ENCODE measurements at places on chromosomes 7 and 10.

DNA sequence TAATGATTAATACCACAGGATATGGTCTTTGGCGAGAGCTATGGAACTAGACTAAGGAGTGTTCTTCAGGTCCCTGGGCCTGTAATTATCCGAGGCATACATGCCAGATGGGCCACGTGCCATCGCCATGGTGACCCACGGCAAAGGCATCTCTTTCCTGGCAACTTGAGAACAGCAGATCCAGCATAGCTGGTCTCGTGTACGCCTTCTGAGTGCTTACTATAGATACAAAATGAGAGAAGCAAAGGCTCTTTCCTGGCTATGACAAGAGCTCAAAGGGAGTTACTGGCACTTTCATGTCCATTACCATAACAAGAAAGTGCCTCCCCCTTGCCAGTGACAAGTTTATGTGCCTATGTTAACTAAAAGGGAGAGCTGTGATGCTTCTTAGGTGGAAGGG lies 26.0 kb upstream of the GLI3 start:
- DNase-seq: no peak

- no peak for DNase-seq
These were observed 45.0 kb upstream of the TSPAN13 start for GRCh38 chr7:16708511-16708910.

GRCh38 chr7:70405241-70405640 lies 726.7 kb upstream of the GALNT17 start:
- DNase-seq: no peak

DNA sequence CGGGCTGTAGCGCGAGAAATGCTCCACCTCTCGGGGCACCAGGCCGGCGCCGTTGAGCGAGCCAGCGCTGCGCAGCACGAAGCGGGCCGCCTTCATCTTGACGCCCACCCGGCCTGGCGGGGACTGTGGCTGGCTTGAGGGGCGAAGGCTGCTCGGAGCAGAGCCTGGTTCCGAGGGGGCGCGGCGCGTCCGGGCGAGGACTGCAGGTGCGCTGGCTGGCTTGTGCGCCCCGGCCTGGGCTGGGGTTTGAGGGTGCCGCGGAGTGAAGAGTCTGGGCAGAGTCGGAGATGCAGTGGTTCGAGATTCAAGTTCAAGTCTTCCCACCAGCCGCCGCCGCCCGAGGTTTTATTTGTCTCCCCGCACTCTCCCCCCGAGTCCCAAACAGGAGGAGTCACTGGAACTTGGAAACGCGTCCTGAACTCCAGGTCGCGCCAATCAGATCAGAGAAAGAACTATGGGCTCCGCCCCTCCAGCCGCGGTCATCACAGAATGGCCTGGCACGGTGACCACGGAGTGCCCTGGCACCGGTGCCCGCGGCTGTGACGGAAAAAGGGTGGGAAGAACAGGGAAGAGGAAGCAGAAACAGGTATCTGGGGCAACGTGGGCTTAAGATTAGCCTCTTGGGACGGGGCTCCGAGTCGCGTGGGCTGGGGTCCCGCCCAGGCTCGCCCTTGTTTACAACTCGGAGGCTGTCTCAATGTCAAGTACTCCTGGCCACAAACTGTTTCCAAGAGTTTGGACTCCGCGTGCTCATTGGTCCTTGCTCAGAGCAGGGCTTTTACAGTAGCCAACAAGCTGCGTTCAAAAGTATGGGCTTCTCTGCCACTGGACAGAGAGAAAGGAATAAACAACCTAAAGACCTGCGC lies at the start of gene PDK4:
Gene PDK4 (minus strand): TSS at position 319 of the 866 bp plus-strand sequence. CDS start 223 bp downstream, at position 96.
- no peak for DNase-seq

GRCh38 chr7:6655636-6656385 lies 18.7 kb downstream of the ZNF316 start:
- no peak for DNase-seq

DNA sequence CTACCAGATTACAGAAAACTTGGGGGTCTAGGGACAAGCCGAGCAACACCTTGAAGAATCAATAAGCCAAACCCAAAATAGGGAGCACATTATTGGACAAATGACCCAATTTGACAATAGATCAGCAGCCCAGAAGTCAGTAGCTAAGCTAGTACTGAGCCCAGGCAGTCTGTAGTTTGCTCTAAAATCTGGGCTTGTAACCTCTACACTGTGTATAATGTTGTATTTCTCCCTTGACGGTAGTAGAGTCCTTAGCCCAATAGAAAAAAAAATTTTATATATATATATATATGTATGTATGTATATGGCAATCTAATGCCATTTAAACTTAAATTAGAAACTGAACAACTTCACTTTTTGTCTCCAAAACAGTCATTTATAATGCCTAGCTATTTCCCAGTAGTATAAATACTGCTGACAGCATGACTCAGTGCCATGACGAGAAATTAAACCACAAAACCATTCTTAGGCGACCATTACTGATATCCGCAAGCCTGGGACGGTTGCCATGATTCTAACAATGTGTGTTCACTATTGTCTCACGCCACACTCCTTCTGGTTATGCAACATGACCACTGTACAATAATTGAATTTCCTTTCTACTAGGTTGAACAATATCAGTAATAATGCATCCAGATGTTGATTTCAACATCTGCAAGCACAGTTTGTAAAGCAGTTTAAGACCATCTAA lies 110.5 kb downstream of the IPMK start:
- no peak for DNase-seq

GRCh38 chr7:43112941-43113621 lies 634 bp downstream of the HECW1 start:
- no peak for DNase-seq

GRCh38 chr7:134724606-134725005 lies 54.8 kb upstream of the CALD1 start:
- DNase-seq: no peak

- DNase-seq: no peak
These were observed 103.1 kb downstream of the SLC25A13 start for GRCh38 chr7:96218664-96219243.

DNA sequence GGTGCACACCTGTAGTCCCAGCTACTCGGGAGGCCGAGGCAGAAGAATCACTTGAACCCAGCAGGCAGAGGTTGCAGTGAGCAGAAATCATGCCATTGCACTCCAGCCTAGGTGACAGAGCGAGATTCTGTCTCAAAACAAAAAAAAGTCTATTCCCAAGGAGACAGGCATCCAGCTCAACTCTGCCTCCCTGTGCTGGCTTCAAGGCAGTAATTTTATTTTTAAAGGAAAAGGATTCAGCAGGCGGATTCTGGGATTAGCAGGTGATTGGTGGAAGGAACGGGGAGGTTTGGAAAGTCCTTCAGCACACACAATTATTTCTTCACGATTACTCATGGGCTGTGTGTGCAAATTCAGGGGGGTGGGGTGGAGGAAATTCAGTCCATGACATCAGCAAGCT lies 242.9 kb downstream of the PAXIP1 start:
- no peak for DNase-seq

DNA sequence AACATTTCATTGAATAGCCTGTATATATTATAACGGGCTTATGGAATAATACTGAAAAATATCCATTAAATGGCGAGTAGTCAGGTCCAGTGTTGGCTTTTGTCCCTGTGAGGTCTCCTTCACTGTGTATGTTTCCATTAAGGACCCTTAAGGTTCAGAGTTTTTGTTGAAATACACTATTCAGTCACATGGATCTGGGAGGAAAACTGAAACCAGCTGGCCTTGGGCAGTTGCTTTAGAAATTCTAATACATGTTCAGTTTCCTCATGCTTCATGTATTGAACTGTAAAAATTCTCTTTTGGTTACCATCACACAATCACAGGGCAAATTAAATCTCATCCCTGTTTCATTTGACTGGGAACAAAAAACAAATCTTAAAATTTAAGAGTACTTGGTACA lies 447.3 kb downstream of the SDK1 start:
- no peak for DNase-seq

GRCh38 chr7:26609532-26609931 lies 254.9 kb downstream of the SKAP2 start:
- no peak for DNase-seq

DNA sequence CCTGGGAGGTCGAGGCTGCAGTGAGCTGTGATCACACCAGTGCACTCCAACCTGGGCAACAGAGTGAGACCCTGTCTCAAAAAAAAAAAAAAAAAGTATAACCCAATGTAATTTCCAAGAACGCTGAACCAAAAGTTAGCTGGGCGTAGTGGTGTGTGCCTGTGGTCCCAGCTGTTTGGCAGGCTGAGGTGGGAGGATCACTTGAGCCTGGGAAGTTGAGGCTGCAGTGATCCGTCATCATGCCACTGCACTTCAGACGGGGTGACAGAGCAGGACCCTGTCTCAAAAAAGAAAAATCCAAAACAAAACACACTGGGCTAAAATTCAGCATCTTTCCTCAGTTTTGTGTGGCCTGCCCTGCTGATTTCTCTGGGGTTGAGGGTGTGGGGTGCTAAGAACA lies 21.1 kb downstream of the HNRNPA2B1 start:
- DNase-seq: no peak

- DNase-seq: no peak
These were observed 133.7 kb upstream of the GJD4 start for GRCh38 chr10:35471435-35471834.
